ENCODE measurements at places on chromosomes 16 and 17.

DNA sequence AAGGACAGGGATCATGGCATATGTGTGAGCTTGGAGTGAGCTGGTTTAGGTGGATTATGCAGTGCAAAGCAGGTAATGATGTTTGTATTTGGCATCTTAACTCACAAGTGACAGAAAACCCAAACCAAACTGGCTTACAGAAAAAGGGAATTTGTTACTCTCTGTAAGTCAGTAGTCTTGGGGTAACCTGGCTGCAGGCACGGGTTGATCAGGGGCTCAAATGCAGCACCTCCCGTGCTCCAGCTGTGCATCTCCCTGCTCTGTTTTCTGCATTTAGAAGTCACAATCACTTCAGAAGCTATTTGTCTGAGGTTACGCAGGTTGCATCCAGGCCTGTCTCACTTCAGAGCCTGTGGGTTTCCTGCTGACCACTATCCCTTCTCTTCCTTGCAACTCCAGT lies 354.3 kb downstream of the CPPED1 start:
- no peak for DNase-seq

- peak; percentile 36 for DNase-seq
These were observed 5.9 kb downstream of the BBS2 start for GRCh38 chr16:56513972-56514371.

- no peak for DNase-seq
These were observed 7.9 kb downstream of the MSLN start for GRCh38 chr16:768428-768827.

DNA sequence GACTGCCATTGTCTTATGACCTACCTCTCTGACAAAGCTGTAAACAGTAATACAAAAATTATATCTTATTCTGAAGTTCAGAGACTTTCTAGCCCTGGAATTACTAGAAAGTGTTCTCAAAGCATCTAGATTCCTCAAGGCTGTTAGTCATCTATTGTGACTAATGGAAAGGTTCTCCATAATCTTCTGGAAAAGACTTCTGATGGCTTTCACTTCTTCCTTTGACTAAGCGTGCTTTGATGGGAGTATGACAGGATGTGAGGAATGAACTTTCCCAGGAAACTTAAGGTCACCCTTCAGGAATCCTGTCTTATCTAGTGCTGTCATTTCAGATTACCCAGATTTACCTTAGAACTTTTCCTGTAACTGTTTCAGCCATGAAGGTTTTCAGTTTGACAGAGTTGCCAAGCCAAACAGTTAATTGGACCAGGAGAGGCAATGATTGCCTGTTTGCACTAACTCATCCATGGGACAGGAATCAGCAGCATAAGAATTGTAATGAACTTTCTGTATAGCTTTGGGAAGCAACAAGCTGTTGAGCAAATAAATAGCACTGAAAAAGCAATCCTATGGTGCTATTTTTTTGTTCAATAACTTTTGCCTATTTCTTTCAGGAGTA lies 43.5 kb downstream of the AP2B1 start:
- peak; percentile 4 for DNase-seq

GRCh38 chr16:31352376-31353115 lies 2.4 kb upstream of the ITGAX start:
- DNase-seq = no peak

DNA sequence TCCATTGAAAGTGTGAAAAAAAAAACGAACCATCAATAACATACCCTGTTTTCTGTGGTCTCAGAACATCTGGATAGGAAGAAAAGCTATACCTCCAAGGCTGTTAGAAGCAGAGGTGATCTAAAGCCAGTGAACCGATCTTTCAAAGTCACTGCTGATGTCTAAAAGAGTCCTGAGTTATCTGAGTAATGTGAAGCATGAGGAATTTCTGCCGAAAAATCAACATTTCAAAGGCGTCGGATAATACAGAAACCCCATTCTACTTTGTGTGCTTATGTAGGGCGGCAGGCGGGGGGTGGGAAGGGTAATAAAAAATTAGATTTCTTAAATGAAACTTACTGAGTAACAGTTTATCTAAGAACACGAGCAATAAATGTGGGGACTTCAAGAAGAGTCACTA lies 3.9 kb downstream of the XYLT1 start:
- no peak for DNase-seq

- DNase-seq = no peak
These were observed 9.6 kb upstream of the GP2 start for GRCh38 chr16:20336955-20337354.

DNA sequence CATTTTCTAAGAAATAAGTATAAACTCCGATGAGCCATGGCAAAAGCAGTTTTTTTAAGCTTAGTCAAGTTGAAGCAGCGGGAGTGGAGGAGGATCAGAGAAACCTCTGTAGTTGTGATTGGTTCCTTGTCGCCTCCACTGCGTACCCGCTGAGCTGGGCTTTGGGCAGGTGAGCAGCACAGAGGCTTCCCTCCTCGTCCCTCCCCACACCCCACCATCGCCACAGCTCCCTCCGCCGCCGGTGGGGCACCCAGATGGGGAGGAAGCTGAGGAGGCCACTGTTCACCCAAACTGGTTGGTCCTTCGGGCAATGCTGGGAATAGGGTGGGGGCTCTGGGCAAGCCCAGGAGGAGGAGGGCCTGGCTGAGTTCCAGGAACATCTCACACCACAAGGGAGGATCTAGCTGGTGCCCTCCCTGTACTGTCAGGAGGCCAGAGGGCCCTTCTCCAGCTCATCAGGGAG lies 5.2 kb upstream of the MRPL38 start:
- DNase-seq = no peak

DNA sequence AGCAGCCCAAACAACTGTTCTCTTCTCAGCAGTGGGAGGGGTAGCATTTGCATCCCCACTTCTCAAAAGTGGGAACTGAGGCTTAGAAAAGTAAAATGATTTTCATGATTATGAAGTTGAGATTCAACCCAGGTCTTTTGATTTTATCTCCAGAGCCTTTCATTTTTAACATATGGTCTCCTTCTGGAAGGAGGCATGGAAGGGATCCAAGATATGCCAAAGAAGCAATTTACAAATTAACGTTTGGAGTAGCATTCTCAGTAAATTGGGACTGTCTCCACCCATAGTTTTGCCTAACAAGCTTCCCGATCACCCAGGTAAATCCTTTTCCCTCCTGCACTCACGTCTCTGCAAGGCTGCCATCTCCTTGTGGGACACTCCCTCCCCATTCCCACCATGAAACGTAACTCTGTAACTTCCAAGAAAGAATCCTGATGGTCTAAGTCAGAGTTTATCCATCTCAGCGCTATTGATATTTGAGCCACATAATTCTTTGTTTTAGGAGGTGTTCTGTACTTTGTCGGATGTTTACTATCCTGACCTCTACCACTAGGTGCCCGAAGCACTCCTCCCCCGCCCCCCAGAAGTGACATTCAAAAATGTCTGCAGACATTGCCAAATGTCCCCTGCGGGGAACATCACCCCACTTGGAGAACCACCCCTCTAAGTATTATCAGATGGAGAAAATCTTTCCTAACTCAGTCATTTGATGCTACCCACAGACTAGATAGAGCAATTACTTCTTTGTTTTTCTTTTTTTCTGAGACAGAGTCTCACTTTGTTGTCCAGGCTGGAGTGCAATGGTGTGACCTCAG lies 32.9 kb upstream of the NFAT5 start:
- DNase-seq = no peak

DNA sequence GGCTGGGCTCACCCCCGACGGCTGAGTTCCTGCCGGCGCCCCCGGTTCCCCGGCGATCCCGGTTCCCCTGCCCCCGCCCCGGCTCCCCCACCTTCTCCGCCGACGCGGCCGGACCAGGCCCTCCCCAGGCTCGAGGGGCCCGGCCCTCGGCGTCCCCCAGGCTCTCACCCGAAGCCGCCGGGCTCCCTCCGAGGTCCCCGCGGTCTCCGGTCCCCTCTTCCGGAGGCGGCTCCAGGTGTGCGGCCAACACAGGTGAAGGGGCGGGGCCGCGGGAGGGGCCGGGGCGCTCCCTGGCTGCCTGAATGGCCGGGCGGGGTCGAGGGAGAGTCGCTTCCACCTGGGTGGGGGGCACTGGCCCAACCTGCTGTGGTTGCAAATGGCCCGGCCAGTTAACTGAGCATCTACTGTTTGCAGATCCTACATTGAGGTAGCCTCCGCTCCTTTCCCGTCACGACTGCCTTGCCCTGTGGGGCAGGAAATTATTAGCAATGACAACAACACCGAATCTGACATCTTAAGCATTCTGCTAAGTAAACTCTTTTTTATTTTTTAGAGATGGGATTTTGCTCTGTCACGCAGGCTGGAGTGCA lies at the start of gene BICDL2:
Gene BICDL2 (minus strand): TSS at position 219 of the 590 bp plus-strand sequence. CDS start 1,448 bp downstream, outside the sequence.
- no peak for DNase-seq

DNA sequence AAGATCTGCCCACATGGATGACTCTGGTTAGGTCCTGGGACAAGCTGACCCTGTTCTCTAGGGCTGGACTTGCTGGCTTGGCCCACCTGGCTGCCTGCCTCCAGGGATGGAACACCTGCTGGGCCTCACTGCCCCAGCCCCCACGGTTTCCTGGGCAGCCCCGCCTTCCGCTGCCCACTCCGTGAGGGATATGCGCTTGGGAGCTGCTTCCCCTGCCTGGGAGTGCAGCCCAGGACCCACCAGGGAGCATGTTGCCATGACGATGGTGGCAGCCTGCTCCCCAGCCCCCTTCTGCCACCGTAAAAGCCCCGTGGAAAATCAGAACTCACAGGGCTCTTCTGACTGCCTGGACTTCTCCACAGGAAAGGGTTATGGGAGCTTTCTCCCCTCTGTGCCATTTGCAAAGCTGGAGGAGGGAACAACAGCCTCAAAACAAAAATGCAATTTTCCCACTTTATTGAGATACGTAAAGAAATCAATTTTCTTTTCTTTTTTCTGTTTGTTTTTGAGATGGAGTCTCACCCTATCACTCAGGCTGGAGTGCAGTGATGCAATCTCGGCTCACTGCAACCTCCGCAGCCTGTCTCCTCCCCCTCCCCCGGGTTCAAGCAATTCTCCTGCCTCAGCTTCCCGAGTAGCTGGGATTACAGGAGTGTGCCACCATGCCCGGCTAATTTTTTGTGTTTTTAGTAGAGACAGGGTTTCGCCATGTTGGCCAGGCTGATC lies 18.0 kb upstream of the GAS7 start:
- DNase-seq = no peak

DNA sequence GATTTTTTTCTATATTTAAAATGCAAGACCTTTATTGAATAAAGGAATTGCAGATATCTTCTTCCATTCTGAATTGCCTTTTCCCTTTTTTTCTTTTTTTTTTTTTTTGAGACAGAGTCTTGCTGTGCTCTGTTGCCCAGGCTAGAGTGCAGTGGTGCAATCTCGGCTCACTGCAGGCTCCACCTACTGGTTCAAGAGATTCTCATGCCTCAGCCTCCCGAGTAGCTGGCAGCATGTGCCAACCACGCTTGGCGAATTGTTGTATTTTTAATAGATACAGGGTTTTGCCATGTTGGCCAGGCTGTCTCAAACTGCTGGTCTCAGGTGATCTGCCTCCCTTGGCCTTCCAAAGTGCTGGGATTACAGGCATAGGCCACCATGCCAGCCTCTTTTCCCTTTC lies 151.5 kb downstream of the CEP112 start:
- DNase-seq = no peak

GRCh38 chr17:39813631-39814030 lies 50.5 kb downstream of the IKZF3 start:
- DNase-seq = no peak

- no peak for DNase-seq
These were observed 128.0 kb upstream of the CACNG5 start for GRCh38 chr17:66706851-66707450.

- no peak for DNase-seq
These were observed 11.0 kb downstream of the C1QTNF1 start for GRCh38 chr17:79034931-79035485.

- no peak for DNase-seq
These were observed 5.2 kb upstream of the MYH4 start for GRCh38 chr17:10474536-10474935.
